ENCODE measurements at places on chromosomes 13 and 19. TPM values are rescaled to one million over a fixed set of nuclear protein-coding genes. Genes with fewer than 3 reads are reported as not detected.

The FFAR1 gene
- not detected for total RNA-seq

The HSPB6 gene
- 0.27 TPM for total RNA-seq

The PSG7 gene
- 0.05 TPM for total RNA-seq

The ZNF844 gene
- total RNA-seq, result not detected

The IGFL2 gene
- total RNA-seq, result 1.3 TPM

The GPR18 gene
- not detected for total RNA-seq

The ZNF568 gene
- 1.3 TPM for total RNA-seq

The URAD gene
- total RNA-seq, result not detected

The RPL36 gene
- total RNA-seq, result 738 TPM
